ENCODE measurements at places on chromosomes 5 and 9.

DNA sequence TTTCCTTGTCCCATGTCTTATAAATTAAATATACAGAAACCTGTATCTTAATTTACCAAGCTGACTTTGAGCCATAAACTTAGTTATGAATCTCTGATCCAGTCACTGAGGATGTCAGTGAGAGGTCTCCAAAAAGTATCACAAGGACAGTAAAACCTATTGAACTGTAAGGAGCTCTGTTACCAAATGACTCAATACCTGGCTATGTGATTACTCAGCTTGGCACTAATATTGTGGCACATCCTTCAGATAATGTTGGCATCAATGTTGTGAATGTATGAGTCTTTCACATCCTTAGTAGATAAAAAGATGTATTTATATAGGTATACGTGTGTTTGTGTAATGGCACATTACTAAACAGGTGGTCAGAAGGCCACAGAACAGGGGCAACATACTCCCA, 18.0 kb upstream of the CAPSL start:
- no peak for DNase-seq

GRCh38 chr9:114184071-114184470, 28.7 kb downstream of the COL27A1 start:
- DNase-seq = no peak

DNA sequence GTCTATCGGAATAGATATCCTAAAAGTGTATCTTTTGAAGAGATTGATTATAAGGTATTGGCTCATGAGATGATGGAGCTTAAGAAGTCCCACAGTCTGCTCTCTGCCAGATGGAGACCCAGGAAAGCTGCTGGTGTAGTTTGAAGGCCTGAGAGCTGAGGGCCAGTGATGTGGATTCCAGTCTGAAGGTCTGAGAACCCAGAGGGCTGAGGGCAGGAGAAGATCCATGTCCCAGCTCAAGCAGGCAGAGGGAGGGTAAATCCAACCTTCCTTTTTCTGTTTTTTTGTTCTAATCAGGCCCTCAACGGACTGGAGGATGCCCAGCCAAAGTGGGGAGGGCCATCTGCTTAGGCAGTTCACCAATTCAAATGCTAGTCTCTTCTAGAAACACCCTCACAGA, 11.0 kb upstream of the ABL1 start:
- no peak for DNase-seq

DNA sequence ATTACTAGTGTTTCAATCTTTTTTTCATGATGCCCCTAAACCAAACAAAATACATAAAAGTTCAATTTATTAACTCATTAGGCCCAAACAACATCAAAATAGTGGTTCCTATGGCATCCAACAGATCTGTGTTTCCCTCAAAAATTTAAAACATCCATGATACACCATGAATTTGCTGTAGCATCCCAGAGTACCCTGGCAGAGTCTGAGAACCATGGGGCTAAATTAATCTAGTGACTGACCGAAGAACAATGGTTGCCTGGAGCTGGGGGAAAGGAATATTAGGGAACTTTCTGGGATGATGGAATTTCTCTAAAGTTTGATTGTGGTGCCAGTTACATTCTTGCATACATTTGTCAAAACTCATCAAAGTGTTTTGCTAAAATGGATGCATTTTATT, 79.5 kb upstream of the TRIO start:
- no peak for DNase-seq

DNA sequence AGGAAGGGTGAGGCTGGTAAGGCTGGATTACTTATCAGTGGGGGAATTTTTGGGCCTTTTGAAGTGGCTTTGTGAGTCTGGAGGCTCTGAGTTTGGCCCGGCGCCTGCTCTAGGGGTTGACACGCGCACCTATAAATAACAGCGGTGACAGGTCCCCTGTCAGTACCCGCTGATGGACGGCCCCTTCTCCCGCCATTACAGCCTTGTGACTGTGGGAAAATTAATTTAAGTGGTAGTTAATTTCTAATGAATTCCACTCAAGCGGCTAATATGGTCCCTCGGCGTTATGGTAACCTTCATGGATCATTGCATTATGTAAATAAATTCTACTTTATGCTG, 16.5 kb downstream of the MRPL36 start:
- DNase-seq = no peak

DNA sequence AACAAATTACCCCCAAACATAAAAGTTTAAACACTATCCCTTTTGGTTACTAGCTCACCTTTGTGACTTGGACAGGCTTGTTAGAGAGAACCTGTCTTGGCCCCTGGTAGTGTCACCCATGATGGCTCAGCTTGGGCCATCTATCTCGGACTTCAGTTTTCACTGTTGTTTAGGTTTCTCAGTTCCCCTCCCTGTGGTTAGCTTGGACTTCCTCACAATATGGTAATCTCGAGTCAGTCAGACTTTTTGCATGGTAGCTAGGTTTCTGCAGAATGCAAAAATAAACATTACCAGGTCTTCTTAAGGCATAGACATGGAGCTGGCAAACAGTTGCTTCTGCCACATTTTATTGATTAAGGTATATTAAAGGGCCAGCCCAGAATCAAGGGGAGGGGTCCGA, 324.3 kb upstream of the RORB start:
- DNase-seq = no peak

DNA sequence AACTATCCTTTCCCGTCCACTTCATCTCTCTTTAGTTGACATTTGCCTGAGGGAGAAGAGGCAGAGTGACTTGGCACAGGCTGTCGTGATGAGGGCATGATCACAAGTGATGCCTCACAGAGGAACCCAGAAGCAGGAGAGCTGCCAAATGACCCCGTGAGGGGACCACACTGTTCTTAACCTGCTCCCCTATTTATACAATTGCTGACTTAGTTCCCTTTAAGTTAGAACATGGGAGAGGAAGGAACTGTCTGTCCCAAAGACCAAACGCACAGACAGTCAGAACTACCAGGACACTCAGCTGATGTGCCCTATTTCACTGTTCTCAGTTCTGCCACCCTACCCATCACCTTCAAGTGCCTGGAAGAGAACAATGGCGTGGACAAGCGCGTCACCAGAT, 73.7 kb downstream of the SLC1A3 start:
- no peak for DNase-seq

GRCh38 chr5:129046151-129046550, 48.4 kb upstream of the ISOC1 start:
- no peak for DNase-seq

DNA sequence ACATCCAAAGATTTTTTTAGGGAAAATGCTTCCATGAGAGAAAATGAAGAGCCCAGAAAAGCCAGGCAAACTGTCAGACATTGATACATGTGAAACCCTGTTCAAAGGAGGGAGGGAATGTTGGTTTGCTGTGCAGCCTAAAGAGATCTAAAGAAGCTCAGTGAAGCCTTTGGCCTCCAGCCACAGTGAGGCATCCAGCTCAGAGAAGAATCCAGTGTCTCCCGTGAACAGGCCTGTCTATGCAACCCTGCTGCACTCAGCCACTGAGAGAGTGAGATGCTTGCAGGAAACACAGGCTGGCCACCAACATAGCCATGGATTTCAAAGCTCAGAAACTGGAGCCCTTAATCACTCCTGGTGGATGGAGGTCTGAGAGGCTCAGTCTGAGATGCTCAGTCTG, 171.4 kb upstream of the PLCXD3 start:
- no peak for DNase-seq

DNA sequence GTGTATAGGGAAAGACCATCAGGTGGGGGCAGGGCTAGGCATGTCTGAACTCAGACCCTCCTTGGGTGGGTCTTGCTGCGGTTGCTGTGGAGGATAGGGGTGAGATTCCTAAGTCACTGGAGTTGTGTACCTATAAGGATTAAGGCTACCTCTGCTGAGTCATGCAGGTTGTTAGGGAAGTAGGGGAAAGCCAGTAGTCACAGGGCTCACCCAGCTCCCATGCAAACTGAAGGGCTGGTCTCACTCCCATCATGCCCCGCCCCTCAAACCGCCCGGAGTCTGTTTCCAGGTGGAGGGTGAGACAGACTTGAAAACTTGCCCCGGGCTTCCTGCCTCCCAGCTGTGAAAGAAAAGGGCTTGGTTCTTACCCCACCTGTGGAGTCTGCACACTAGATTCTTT, 161.8 kb downstream of the CAVIN4 start:
- no peak for DNase-seq

DNA sequence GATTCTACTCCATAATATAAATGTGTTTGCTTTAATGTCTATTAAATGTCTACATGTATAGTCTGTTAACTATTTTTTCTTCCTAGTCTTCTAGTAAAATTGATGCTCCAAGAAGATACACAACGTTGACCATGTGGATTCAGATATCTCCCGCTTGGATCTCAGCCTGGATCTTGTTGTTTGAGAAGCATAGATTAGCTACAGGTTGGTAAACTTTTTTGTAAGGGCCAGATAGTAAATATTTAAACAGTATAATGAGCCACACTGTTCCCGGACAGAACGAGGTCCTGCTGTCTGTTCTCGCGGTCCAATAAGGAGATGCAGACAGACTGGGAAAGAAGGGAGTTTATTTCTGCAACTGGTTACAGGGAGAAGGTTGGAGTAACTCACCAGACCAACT, 86.2 kb upstream of the IL12B start:
- DNase-seq = no peak

GRCh38 chr5:87390576-87391199, 22.0 kb downstream of the CCNH start:
- no peak for DNase-seq

DNA sequence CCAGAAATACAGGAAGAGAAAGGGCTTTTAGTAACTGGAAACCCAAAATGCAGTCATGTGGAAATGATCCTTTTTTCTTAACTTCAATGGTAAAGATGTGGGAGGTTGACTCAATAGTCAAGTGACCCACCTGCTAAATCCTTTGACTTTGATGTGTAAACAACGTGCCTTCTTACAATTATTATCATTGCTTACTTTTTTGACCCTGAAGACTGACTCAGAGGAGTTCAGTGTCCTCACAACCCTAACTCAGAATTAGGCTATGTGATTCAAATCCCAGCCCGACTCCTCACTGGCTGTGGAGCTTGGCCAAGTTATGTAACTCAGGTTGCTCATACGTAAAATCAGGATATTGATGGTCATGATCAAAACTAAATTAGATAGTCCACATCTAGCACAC, 27.9 kb downstream of the ANXA1 start:
- no peak for DNase-seq

- DNase-seq = no peak
Observed at GRCh38 chr9:131432050-131432449, 38.2 kb downstream of the PRRC2B start.

GRCh38 chr9:2086971-2087370, 71.8 kb downstream of the SMARCA2 start:
- DNase-seq = no peak

DNA sequence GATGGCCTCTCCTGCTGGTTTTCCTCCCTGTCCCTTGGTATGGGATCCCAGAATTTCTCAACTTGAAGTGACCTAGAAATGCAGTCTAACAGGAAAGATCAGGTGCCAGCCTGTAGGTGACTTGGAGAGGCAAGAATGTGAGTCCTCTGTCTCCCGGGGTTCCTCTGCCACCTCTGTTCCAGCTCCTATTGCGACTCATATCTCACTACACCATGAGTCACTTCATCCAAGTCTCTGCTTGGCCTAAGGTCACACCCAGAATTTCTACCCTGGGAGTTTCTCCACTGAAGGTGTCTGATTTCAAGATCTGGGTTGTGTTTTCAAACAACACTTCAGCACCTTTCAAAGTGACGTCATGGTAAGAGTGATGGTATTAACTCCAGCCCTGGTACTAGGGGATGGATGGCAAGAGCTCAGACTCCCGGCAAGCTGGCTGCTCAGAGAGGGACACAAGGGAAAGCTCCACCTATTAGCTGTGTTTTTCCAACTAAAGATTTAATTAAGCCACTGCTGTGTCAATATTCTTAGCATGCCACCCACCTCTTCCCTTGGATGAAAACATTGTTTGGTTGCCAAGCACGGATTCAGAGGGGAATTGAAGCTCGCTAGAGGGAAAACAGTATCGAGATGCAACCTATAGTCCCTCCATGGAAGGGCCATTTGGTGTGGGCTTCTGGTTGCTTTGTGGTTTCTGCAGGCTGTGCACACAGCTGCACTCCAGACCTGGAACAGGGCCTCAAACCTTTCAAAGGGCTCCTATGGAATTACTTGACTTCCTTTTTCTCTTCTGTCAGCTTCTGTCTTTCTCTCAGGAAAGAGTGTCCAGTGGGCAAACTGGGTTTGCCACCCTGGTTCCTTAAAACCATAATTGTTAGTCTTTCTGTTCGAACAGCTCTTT, 205.7 kb downstream of the GAS1 start:
- DNase-seq = no peak

- no peak for DNase-seq
Observed at GRCh38 chr9:133238272-133238850, 29.3 kb upstream of the OBP2B start.

GRCh38 chr5:177133853-177134696, 502 bp downstream of the NSD1 start:
- DNase-seq = no peak

- DNase-seq = no peak
Observed at GRCh38 chr9:95876595-95876994, 1.1 kb downstream of the ERCC6L2 start.

DNA sequence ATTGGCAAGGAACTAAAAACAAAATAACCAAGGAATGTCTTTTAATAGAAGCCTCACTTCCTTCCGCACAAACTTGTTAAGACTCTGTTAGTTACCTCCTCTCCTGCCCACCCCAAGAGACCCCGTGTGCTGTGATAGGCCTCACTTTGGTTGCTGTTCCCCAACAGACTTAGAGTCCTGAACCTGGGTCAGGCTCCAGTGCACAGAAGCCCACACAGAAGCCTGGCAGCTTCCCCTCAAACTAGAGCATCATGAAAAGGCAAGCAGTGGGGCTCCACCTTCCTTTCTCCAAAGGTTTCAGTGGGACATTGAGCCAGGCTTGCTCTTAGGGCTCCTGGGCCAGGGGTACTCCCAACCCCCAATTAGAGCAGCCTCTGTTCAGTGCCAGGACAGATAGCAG, 230.5 kb downstream of the ESM1 start:
- DNase-seq = no peak

DNA sequence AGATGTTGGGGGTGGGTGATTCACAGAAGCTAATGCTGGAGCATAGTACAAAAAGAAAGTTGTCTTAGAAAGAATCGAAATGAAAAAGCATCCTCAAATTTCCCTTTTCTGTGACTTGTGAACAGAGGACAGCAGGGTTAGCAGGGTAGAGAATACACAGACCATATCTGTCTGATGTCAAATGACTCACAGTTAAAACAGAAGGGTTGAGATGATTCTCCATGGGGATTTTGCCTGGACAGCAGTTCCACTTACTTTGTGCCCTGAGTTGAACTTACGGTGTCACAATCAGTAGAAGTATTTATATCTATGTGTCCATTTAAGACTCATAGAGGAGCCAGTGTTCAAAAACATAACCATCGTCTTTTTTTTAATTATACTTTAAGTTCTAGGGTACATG, 801.6 kb downstream of the KCTD16 start:
- no peak for DNase-seq

GRCh38 chr9:3873818-3874217, 348.0 kb upstream of the RFX3 start:
- no peak for DNase-seq

DNA sequence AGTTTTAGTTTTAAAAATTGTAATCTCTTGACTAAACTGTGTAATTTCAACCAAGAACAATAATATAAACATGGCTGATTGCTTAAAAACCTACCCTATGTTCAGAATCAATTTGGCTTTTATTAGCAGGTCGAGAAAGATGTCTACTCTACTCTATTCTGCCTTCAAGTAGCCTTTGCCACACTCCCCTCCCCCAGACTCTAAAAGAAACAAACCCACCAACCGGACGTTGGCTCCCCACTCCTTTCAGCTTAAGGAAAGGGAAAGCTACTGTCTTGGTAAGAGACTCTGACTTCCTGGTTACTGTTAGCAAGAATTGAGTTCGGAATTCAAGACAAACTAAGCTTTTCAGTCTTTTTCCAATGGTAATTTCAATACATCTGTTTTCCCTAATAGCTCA, 46.7 kb downstream of the TNFAIP8 start:
- no peak for DNase-seq

- no peak for DNase-seq
Observed at GRCh38 chr5:115452083-115452482, 92.5 kb downstream of the FEM1C start.
